ENCODE measurements at places on chromosomes 5 and 9.

DNA sequence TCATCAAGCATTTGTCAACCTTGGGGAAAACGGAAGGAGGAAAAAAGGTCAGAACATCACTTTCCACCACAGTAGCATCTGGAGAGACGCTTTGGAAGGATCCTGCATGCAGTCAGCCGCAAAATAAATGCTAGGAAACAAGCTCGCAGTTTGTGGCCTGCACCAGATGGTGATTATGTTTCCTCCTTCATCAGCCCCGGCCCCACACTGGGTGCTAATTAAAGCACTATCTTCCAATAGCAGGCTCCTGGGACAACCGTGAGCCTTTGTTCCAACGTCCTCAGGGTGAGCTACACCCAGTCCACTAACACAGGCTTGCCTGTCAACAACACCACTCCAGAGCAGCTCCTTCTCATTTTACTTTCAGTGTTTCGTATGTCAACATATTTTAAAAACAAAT, 64.0 kb downstream of the RNF130 start:
- DNase-seq, result no peak

- no peak for DNase-seq
Observed at GRCh38 chr9:10387282-10387681, 225.5 kb downstream of the PTPRD start.

- DNase-seq, result peak; percentile 45
Observed at GRCh38 chr5:177557041-177557647, 2.8 kb upstream of the FAM193B start.

GRCh38 chr9:121321016-121321503, 49.0 kb downstream of the STOM start:
- peak; percentile 93 for DNase-seq

- DNase-seq, result peak; percentile 67
Observed at GRCh38 chr5:170216257-170216864, 16.4 kb upstream of the C5orf58 start.

GRCh38 chr5:132375957-132376356, 6.4 kb downstream of the SLC22A5 start:
- DNase-seq, result no peak

DNA sequence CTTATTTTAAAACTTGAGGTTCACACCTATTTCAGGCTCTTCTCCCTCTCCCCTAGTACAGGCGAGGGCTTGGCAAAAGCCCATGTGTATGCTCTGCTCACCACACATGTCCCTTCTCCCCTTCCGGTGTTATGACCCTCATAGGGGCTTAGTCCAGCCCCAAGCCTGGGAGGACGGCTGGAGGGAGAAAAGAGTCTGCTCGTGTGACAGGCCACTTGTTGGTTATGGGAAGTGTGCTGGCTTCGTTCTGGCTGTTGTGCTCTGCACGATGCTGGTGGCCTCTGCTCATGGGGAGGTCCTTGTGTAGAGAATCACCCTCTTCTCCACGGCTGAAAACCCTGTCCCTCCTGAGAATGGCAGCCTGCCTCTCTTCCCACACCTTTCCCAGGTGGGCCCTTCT, 11.1 kb downstream of the PTTG1 start:
- no peak for DNase-seq

DNA sequence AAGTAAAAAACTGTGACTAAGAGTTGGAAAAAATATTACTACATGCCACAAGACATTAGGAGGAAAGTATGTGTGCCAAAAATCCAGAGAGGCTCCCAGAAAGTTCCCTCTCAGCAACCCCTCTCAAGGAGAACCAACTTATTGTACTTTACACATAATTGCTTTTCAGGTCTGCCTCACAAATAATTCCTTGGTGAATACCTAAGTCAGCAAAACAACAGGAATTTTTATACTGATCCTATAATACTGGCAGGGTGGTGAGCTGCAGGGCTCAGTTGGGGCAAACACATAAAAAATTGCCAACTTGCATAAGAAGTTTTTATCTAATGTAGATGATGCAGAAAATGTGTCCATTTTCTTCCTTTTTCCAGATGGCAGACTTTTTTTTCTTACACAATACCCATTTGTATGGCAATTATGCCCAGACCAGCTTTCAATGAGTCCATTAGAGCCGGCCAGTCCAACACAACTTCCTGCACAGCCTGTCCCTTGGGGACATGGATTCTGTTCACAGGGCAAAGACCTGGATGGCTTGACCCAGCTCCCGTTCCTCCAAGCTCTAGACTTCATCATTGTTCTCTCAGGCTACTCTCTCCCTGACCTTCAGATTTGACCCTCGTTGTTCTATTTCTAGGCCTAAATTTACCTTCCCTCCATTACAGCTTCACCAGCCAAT, 31.3 kb downstream of the MARCHF3 start:
- peak; percentile 19 for DNase-seq

GRCh38 chr5:112604732-112605630, 132.7 kb upstream of the APC start:
- DNase-seq, result no peak

- no peak for DNase-seq
Observed at GRCh38 chr9:5612185-5612530, 16.7 kb upstream of the RIC1 start.

- DNase-seq, result peak; percentile 33
Observed at GRCh38 chr5:54676481-54677340, 159.2 kb downstream of the SNX18 start.

GRCh38 chr9:78292026-78292425, 4.9 kb upstream of the PSAT1 start:
- no peak for DNase-seq

DNA sequence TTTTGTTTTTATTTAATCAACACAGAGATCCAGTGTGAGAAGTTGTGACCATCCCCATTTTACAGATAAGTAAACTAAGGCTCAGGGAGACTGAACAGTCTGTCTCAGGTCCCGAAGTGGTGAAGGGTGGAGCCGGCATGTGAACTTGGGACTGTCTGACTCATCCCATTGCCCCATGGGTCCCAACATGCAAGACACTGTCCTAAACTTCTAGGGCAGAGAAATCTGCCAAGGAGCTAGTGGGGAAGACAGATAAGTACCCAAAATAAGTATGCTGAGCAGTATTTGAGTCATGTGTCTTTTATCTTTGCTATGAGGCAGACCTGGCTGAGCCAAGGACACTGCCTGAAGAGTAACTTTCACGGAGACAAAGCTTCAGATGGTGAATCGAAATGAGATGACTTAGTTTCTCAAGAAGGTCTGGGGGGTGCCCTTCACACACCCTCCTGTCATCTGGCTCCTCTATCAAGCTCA, 64.3 kb upstream of the SLC25A51 start:
- DNase-seq, result peak; percentile 61

GRCh38 chr5:144040615-144041305, 129.7 kb downstream of the YIPF5 start:
- DNase-seq, result no peak

GRCh38 chr5:148509893-148510292, 126.1 kb downstream of the FBXO38 start:
- no peak for DNase-seq

DNA sequence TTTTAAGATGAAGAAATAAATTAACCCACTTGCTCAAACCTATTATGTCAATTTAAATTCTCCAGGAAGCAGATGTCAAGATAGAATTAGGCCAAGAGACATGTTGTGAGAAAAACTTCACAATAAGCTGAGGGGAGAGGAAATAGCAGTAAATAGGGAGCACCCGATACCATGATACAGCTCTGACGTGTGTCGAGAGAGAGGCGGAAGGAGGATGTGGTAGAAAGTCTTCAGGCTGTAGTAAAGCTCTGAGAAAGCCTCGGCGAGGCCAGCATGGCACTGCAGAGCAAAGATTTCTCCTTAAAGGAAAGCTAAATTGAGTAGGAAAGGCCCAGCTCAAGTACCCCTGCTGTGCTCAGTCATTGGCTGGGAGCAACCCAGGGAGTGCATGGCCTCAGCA, 6.0 kb upstream of the PUM3 start:
- DNase-seq, result no peak

DNA sequence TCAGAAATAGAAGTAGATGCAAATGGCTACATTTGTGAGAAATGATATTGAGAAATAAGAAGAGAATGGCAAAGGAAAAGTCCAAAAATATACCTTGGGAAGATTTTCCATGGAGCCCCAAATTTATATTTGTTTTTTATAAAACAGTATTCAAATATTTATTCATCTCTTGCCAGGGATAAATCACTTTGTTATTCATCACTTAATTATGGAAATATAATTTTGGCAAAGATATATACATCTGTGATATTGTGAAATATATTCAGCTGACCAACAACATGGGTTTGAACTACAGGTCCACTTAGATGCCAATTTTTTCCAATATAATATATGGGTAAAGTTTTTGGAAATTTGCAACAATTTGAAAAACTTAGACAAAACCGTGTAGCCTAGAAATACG, 19.7 kb upstream of the RAPGEF6 start:
- DNase-seq, result no peak

- peak; percentile 89 for DNase-seq
Observed at GRCh38 chr9:110076894-110077725, 130.8 kb downstream of the C9orf152 start.

DNA sequence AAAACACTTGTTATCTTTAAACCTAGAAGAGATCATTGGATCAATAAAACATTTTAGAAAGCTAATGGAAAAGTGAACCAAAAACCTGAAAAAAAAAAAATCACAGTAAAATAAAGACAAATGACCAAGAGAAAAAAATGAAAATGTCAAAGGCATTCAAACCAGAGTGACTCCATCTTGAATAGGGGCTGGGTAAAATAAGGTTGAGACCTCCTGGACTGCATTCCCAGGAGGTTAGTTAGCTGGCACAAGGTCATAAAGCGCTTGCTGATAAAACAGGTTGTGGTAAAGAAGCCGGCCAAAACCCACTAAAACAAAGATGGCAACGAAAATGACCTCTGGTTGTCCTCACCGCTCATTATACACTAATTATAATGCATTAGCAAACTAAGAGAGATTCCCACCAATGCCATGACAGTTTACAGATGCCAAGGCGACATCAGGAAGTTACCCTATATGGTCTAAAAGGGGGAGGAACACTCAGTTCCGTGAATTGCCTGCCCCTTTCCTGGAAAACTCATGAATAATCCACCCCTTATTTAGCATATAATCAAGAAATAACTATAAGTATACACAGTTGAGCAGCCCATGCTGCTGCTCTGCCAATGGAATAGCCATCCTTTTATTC, 116.7 kb upstream of the NEK6 start:
- DNase-seq, result peak; percentile 99

GRCh38 chr9:86720639-86721225, 226.6 kb downstream of the GAS1 start:
- DNase-seq, result no peak

GRCh38 chr9:6598249-6598725, 47.2 kb downstream of the GLDC start:
- no peak for DNase-seq

DNA sequence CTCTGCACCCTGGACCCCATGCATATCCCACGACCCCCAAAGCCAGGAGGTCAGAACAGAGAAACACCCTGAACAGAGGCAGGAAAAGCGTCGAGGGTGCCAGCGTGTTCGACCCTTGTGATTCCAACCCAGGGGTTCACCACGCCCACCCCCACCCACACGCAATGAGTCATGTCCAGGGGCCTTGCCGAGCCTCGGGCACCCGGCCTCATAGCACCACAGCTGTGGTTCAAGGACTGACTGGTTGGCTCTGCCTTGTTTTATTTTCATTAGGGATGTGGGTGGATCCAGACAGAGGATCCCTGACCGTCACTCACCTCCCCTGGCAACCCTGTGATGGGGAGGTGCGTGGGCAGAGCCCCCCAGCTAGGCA, 9.5 kb upstream of the QSOX2 start:
- peak; percentile 68 for DNase-seq

GRCh38 chr5:171743436-171744076, 42.1 kb upstream of the SMIM23 start:
- DNase-seq, result no peak

- DNase-seq, result no peak
Observed at GRCh38 chr5:57937501-57938173, 455.0 kb upstream of the ACTBL2 start.

GRCh38 chr5:91423871-91424270, 40.8 kb upstream of the ARRDC3 start:
- DNase-seq, result no peak

GRCh38 chr9:111728617-111729366, 65.9 kb downstream of the SHOC1 start:
- DNase-seq, result peak; percentile 96

DNA sequence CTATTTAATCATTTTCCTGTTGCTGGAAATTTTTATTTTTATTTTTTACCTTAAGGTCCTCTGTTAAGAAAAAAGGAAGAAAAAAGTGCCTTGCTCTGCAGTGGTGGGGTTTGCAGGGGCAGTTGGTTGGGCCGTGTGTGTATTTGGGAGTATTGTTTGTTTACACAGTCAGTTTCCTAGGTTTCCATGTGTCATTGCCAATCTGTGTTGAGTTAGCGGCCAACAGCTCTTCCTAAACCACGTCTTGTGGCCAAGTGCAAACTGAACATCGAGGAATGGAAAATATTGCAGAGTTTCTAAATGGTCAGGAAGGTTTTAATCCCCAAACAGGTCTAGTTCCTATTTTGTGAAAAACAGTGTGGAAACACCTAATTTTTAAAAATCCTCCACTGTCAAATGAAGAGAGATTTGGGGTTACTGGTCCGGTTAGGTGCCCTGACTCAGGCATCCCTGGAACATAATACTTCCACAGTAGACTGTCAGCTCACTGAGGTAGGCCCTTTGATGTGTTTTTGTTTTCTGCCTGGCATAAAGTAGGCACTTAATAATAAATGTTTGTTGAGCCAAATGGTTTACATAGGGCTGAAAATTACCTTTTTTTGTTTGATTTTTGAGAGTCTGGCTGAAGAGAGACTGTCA, 37.0 kb downstream of the MAMDC2 start:
- DNase-seq, result peak; percentile 96

DNA sequence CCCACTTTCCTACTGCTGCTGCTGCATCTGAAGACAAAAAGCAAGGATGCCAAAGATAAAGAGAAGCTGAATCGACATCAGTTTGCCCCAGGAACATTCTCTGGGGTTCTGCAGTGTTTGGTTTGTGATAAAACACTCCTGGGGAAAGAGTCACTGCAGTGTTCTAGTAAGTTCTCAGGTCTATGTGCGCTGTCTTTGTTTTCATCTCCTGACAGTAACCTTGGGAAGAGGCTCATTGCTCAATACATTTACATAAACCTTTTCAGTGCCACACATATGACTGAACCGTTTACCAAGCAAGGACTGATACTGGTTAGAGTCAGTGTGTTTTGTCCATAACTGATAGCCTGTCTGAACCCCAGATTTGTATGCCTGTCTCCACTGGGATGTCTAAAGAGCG, 232.1 kb downstream of the ARHGEF28 start:
- no peak for DNase-seq

GRCh38 chr5:139194486-139194885, 3.7 kb downstream of the SIL1 start:
- DNase-seq, result no peak

DNA sequence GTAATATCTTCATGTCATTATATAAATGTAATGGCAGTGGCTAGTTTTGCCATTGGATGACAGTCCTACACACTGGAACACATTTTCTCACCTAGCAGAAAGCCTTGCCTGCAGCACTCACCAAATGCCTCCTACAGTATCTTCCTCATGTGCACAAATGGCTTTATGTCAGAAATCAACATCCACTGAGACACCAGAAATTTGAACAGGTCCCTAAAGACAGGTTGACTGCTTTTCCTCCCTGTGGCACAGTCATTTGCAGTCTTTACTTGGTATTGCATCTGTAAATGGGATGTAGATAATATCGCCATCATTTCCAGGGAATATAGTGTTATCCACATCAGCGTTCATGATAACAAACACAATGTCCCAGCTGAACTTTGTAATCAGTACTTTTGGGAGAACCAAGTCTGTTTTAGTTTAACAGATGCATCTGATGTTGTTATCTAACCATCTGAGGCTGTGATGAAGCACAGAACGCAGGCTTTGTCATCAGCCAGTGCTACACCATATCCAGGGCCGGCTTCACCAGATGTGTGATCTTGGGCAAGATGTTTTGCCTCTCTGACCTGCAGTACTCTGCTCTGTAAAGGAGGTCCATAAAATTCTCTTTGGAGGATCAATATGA, 83.9 kb upstream of the TAS2R1 start:
- DNase-seq, result no peak

Measured in M059J (cell line).